Activated CD4-positive, alpha-beta memory T cell treated with anti-CD3 and anti-CD28 coated beads for 36 hours (primary cell): ENCODE measurements at places on chromosomes 2 and 18. TPM values are rescaled to one million over a fixed set of nuclear protein-coding genes. Genes with fewer than 3 reads are reported as not detected.

Gene TMEM169
- total RNA-seq = 2.0 TPM

Gene SCN2A
- not detected for total RNA-seq

Gene IGFBP2
- 0.85 TPM for total RNA-seq

Gene ANKRD30B
- total RNA-seq = not detected

Gene SP9
- not detected for total RNA-seq
